Activated CD4-positive, alpha-beta T cell treated with anti-CD3 and anti-CD28 coated beads for 1 hour (primary cell): ENCODE measurements at places on chromosomes 13 and 19.

- DNase-seq: no peak
Measured at GRCh38 chr13:110234532-110234931, 72.4 kb downstream of the COL4A1 start.

DNA sequence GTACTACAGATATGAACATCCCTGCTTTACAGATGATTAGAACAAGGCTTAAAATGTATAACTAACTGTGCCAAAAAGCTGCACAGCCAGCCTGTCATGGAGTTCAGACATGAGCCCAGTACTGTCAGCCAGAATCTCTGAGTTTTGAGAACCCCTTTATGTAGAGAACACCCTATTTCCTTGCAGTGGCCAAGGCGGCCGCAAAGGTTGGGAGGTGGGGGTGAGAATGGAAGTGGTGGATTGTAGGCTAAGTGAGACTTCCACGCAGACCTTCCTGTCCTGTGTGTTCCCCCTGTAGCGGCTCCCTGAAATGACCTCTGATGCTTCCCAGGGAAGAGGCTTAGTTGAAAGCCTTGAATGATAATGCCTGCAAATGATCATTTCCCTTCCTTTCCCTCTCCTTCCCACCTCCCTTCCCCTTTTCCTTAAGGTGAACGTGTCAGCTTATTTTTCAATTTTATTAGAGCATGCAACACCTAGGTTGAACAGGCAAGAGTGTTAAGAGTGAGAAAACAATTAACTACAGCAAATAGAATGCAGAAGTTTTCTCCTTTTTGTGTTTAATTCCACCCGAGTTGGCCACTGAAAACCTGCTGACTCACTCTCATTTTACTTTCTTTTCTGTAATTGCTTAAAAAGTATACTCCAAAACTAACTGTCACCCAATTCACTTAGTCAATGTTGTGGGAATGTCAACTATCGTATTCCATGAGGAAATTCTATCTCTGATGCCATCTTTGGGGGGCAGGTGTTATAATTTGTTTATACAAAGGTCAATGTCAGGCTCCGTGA, 167.0 kb upstream of the EDNRB start:
- DNase-seq: no peak

DNA sequence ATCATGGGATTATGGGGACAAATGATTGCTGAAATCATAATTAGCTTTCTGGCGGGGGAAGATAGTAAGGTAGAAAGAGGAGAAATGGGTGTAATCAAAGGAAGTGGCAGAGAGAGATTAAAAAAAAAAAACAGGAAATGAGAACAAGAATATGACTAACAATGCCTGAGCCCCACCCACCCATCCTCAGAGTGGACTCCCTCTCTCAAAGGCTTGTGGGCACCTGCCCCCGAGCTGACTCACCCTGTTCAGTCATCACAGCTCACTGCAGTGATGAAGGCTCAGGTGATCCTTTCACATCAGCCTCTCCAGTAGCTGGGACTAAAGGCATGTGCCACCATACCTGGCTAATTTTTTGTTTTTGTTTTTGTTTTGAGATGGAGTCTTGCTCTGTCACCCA, 26.4 kb upstream of the TPT1 start:
- DNase-seq: peak; percentile 86

GRCh38 chr19:574658-575526, 2.5 kb downstream of the BSG start:
- no peak for DNase-seq

GRCh38 chr13:98766697-98767096, 14.2 kb upstream of the SLC15A1 start:
- no peak for DNase-seq

DNA sequence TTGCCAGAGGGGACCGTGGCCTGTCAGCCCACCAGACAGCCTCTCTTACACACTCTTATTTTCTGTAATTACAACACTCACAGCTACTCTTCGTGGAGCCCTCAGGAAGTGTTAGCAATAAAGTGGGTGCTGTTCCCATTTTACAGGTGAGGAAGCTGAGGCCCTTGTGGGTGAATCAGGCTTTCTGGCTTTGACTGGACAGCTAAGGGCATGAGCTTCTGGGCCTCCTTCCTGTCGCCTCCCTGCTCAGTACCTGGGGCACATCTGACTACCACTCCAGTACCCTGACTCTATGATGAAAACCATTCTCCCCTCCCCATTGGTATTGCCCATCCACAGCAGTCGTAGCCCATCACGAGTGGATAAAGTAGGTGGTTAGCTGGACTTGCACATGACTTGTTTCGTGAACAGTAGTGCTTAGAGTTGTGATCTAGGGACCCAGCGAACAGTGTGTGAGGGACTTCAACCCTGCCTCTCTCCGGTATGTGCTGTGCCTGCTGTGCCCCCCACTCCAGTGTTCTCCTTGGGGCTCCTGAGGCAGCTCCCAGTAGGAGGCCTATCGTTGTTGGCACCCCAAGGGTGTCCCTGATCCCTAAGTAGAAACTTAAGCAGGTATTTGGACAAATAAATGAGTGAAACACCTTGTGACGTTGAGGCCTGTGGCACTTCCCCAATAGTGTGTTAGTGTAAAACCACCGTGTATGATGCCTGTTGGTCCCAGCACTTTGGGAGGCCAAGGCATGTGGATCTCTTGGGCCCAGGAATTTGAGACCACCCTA, 38.6 kb downstream of the GATAD2A start:
- DNase-seq: no peak

DNA sequence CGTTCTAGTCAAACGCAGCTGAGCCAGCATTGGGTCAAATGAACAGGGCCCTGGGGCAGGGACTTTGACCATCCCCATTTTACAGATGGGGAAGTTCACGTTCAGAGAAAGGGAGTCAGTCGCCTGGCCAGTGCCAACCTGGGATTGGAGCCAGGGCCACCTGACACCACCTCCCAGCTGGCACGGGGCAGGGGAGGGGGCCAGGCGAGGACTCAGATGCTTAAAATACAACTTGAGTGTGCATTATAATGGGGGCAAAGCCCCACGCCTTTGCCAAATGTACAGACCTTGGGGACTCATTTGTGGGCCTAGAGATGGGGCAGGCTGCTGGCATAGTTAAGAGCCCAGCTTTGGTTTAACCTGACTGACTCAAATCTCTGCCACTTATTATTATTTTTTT, 14.6 kb downstream of the PRR12 start:
- no peak for DNase-seq

DNA sequence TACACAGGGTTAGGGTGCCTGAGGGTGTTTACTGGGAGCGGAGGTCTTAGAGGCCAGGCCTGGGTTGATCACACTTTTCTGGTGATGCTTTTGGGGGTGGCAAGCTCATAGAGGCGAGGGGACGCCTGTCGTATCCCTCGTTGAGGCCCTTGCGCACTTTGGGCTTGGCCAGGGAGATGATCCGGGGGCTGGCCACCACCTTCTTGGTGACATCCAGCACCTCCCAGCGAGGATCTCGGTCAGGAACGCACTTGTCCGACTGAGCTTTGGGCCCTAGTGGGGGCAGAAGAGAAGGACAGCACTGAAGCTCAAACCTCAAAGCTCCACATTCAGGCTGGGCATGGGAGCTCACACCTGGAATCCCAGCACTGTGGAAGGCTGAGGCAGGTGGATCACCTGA, 17.6 kb upstream of the MIER2 start:
- no peak for DNase-seq

DNA sequence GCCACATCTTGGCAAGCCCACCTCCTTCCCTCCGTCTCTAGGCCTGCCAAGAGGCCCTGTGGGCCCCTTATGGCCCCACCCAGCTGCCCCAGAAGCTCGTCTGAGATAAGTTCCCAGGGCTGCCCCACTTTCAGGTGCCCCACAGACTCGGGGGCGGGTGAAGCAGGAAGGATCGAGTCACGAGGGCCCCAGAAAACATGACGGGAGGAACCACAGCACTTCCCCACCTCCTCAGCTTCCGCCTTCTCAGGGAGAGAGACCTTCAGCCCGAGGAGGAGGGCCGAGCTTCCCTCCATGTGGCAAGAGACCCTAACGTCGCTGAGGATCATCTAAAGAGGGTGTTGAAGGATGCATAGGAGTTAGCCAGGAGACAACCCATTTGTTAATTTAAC, 4.5 kb upstream of the IL12RB1 start:
- DNase-seq: peak; percentile 71

DNA sequence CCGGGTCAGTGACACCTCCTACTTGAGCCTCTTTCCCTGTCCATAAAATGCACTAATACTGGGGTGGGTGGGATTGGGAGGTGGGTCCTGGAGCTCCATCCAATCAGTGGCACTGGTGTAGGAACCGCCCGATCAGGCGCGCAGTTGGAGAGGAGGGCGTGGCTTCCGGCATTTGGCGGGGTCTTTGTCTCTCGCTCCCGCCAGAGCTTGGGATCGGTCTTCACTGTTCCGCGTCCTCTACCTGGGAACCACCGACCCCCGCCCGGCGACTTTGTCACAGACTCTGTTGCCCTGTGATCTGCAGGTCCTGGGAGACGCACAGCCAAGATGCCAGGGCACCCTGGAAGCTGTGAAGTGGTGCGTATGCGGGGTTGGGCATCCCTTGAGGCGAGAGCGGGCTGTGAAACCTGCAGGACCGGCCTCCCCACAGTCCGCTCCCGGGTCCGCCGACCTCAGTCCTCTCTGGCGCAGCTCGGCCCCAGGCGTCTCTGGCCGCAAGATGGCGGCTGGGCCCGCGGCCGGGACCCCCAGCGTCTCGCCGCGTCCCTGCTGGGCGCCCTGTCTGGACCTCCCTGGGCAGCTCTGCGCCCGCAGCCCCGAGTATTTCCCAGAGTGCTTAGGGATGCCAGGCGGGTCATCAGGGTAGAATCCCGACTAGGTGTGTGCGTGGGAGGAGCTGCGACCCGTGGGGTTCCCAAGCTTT, 41.6 kb upstream of the ZNF730 start:
- DNase-seq: no peak

DNA sequence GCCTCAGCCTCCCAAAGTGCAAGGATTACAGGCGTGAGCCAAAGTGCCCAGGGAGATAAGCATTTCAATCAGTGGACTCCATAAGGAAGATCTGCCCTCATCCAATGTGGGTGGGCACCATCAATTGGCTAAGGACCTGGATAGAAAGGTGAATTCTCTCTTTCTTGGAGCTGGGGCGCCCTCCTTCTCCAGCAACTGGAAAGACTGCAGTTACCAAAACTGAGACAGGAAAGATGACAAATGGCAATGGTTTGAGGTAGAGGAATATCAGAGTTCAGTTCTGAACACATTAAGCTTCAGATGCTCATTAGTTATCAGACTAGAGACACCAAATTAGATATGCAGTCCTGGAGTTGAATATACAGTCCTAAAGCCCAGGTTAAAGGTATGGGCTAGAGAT, 10.5 kb upstream of the ELF1 start:
- DNase-seq: no peak

DNA sequence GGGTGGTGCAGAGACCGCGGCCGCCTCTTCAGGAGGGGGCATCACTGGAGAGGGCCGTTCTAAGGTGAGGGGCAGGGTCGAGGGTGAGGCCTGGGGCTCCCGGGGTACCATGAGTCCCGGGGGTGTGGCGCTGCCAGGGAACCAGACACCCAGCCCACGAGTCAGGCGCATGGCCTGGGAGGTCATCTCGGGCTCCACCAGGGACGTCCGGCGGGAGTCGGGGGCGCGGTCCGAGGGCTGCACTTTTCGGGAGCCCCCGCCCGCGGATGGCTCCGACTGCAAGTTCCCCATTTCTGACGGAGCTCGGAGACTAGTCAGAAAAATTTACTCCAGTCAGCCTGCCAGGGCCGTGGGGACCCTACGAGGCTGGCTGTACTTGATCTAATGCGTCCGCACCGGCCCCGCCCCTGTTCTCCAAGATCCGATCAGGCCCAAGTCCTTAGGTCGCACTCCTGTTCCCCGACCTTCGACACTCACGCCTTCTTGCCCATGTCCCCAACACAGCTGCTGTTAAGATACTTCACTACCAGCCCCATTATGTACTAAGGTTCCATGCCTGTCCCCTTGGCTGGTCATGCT, 774 bp downstream of the GGN start:
- DNase-seq: no peak

DNA sequence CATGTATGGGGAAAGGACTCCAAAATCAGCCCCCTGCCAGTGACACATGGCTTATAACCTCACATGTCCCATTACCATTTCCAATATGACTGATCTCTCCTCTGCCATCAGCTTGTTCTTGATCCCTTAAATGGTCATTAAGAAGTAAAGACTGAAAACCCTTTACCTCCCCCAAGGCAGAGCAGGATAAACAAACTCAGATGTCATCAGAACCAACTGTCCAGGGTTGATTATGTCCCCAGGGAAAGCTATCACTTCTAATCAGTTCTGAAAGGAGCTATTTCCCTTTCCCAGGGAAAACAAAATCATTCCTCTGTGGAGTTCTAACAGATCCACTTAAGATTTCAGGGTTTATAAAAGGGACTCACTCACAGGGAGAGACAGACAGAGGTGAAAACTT, 350.9 kb downstream of the SUCLA2 start:
- no peak for DNase-seq

DNA sequence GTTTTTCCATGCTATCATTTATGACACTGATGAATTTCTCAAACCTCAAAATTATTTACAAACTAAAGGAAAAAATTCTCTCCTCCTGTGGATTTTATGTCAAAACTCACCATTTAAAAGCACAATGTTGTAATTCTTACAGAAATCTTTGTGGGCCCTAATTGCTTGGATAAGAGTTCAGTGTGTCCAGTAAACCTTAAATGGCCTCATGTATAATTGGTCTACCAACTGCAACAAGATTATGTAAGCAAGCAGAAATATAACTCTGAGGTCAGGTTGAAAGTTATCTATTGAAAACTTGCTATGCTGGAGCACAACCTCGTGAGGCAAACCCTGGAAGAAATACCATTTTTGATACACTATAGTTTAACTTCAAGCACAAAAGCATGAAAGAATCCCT, 22.0 kb downstream of the VWA8 start:
- no peak for DNase-seq

DNA sequence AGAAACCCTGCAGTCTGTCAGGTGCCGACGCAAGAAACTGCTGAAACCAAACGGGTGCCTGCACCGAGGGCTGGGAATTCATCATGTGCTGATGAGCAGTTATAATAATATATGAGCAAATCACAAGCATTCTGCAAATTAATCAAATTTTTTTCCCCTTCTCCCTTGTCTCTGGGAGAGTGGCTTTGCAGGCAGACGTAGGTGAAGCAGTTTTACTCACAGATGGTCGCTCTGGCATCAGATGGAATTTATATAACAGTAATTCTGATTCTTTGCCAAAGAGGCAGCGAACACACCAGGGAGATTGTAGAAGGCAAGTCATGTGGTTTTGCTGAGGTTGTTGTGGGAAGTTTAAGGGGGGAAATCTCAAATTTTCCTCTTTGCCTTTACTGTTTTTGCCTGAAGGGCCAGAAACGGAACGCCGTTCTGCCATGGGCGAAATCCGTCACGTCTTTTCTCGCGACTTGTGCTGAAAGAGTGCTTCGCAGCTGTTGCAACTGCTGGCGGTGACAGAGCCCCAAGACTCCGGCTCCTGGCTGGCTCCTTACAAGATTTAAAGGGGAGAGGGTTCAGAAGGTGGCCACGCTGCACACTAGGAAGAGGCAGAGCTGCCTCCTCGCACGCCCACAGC, 320.1 kb downstream of the ZNF536 start:
- no peak for DNase-seq
